Dermis microvascular lymphatic vessel endothelial cell (primary cell): ENCODE measurements at places on chromosomes 1 and 21.

DNA sequence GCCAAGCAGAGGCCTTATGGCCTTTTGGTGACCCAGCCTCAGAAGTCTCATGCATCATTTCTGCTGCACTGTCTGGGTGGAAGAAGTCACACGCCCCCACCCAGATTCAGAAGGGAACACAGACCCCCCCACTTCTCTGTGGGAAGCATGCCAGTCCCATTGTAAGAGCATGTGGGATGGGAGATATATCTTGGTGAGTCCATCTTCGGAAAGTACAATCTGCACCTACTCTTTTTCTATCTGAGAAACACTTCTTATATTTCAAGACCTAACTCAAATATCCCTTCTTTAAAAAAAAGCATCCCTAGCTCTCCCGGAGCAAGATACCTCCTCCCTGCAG is 159.6 kb upstream of the FGGY start:
- DNase-seq: no peak

GRCh38 chr1:43121256-43121900 is 50.7 kb downstream of the EBNA1BP2 start:
- no peak for DNase-seq

DNA sequence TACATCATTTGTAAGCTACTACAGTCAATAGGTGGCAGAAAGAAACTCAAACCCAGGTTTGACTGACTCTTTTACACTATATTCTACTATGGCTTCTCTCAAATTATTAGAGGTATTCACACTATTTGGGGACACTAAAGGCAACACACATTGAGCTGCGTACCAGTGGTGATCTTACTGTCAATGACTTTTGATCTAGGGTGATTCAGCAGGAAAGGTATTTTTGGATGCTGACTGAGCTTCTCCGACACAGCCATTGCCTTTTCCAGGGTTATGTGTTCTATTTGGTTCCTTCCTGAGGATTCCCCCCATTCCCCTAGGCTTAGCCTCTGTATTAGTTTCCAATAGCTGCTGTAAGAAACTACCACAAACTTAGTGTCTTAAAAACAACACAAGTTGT is 73.2 kb upstream of the JAK1 start:
- DNase-seq: no peak

DNA sequence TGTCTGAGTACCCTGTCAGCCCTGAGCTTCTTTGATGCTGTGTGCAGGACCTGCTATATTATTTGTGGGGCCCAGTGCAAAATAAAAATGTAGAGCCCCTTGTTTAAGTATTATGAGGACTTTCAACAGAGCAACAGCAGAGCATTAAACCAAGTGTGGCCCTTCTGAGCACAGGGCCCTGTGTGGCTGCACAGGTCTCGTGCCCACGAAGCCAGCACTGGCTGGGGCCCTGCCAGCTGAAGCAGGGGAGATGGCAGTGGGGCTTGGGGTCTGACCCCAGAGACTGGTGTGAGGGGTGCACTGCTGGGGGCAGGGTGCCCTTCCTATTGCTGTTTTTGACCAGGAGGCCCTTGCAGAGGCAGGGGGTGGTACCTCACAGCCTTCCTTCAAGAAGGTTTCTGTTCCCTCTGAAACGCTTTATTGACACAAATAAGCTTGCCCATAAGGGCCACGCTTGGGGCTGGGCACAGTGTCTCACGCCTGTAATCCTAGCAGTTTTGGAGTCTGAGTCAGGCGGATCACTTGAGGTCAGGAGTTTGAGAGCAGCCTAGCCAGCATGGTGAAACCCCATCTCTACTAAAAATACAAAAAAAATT is 2.2 kb upstream of the SEMA4A start:
- no peak for DNase-seq

GRCh38 chr1:200279810-200280411 is 129.9 kb downstream of the ZNF281 start:
- peak; percentile 42 for DNase-seq
